ENCODE measurements at places on chromosomes 13 and 19.

GRCh38 chr13:110317093-110317492 lies 10.0 kb downstream of the COL4A2 start:
- DNase-seq: no peak

DNA sequence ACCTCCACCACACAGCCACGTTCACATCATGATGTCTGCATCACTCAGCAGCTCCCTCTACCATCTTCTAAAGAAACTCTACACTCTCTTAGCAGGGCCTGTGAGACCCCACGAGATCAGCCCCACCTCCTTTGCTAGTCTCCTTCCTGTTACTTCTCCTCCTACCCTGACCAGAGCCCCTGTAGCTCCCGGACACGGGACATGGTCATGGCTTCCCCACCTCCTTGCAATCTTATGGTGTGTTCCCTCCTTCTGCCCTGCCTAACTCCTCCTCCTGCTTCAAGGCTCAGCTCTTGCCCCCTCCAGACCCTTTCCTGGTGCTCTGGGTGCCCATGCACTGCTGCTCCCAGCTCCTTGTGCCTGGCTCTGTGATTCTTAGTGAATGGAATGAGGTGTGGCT lies 8.1 kb upstream of the MRPS31 start:
- DNase-seq: no peak

DNA sequence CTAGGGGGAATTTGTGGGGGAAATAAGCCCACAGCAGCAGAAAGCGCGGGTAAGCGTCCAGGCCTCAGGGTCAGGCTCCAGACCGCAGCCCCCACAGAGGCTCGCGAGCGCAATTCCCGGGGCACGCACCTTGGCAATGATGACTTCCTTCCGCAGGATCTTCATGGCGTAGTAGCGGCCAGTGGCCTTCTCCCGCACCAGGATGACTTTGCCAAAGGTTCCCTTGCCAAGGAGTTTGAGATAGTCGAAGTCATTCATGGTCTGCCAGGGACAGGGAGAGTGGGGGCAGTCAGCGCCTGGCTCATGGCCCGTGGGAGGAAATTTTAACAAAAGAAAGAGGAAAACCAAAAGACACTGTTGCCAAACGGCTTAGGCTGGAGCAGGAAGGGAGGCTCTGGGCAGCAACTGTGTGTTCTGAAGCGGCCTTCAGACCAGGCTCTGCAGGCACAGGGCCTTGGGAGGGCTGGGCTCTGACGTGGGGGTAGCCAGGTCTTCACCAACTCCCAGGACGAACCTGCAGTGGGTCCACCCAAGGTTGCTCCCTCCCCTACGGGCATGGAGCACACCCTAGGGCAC lies 15.4 kb upstream of the CCNP start:
- DNase-seq: no peak

DNA sequence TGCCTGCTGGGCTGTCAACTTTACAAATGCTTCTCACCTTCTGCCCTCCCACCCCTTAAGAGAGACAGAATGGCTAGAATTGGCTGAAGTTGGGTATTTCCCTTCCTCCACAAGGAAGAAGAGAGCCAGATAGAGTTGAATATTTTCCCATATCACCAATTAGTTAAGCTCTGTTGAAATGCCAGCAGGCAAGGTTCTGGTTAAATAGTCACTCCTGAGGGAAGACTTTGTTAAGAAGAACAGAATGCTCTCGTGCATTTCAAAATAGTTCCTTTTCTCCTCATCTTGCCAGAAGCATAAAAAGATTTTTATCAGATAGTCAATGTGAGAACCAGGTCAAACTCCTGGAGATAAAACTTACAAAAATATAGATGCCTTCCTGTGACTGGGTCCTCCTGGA lies 2857.0 kb upstream of the PCDH20 start:
- DNase-seq: no peak

DNA sequence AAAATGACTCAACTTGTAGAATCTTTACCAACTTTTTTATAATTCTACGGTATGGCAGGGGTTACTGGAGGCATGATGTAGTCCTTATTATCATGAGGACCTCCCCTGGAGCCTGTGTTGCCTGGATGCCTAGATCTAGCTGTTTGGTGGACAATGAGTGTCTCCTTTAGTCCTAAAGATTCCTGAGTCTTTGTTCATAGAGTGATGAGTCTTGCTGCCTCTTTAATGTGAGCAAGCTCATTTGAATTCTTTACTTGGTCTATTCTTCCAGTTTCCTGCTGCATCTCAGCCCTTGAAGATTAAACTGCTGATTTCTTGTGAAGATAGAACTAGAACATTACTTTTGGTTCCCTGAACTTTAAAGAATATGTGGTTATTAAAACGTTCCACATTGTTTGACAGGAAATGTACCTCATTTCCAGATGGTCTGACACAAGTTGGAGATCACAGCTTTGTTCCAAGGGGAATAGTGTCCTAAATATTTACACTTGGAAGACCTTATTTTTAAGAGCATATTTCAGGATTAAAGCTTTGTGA lies 51.9 kb downstream of the SLAIN1 start:
- DNase-seq: no peak

DNA sequence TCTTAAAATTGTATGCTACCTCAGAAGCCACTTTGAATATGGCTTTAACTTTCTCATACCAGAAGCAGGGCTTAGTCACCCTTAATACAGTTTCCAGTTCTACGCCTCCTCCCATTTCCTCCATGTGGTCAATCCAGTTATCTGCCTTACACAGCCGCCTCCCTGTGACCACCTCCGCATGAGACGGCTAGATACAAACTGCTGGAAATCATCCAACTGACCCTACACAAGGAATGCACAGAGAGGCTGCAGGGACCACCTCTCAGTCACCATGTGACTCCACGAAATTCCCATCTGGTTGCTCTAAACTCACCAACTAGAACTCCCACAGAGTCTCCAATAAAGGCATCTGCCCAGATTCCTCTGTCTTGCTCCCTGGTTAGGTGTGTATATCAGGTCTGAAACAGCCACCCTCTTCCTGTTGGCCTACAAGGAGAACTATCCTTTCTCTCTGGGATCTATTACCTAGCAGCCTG lies 6.8 kb downstream of the ZNF564 start:
- DNase-seq: no peak

GRCh38 chr19:54431255-54431838 lies 16.1 kb downstream of the TTYH1 start:
- DNase-seq: no peak

DNA sequence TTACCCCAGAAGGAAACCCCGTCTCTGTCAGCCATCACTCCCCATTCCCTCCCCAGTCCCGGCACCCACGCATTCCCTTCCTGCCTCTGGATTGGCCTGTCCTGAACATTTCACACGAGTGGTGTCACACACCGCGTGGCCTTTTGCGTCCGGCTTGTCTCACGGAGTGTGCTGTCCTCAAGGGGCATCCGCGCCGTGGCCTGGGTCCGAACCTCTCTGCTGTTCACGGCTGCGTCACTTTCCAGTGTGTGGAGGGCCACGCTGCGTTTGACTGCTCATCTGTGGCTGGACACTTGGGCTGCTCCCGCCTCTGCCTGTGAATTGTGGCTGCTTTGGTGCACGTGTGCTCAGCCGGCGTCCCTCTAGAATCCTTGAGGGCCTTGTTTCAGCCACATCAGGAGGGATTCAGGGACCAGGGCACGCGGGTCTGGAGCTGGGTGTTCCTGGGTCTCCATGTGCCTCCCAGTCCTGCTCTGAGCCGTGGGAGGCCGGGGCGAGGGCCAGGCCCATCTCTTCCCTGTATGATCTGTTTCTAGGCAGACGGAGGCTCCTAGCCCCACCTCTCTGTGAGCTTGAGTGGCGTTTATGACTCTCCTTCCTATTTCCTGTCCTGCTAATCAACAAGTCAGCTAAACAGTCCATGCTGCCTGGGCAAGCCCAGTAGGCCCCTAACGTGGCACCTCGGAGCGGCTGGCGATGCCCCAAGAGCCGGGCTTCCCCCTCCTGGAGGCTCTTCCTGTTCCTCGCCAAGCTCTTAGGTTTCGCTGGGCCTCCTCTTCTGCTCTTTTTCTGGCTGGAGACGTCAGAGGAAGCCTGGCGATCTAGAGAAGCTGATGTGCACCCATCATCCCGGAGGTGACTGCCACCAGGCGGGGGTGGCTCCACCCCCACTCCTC lies 8.1 kb downstream of the STK11 start:
- DNase-seq: no peak

DNA sequence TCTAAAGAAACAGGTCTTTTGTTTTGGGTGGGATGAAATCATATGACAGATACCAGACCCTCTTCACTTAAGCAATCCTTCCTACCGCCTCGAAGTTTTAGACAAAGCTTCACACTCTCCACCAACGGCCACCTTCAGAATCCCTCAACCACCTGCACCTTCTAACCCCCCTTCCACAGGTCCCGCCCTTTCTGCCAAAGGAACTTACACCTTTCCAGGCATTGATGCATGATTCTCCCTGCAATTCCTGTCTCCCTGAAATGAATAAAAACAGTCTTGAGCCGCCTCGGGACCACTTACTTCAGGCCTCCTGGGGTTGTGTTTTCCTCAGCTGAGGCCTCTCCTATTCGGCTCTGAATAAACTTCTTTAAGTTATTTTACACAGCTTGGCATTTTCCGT lies 859 bp downstream of the ZNF433 start:
- DNase-seq: no peak

GRCh38 chr19:50387176-50387867 lies 3.2 kb downstream of the POLD1 start:
- no peak for DNase-seq

DNA sequence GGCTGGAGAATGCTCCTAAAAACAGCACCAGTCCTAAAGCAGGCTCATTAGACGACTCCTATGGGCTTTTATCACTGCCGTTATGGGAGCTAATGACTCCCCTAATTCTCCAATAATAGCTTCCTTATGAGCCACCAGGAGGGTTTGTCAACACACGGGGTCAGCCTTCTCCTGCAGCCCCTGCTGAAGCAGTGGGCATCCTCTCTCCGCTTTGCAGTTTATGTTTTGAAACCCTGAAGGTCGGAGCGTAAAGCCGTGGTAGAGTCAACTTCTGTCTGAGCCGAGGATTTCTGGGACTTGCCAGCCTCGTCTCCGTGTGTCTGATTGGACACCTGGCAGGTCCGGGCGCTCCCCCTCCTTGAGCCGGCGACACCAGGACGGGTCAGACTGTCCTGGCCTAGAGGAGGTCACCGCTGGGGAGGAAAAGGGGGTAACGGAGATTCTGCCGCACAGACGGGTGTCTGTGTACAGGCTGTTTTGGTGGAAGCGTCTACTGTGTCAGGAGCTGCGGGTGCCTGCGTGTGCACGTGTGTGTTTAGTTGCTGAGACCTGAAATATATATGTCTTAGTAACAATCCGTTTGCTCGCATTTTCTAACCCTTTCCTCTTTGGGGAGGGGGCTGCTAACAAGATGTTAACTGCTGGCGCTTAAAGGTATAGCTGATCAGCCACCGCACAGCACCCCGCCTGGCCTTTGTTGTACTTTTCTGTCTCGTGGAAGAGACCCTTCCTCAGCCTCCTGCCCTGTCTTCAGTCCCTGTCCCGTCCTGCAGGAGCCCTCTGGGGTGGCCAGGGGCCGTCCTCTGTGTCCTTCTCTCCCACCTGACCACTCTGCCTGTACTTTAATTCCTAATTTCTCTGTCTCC lies 1.9 kb downstream of the KDM4B start:
- DNase-seq: no peak

DNA sequence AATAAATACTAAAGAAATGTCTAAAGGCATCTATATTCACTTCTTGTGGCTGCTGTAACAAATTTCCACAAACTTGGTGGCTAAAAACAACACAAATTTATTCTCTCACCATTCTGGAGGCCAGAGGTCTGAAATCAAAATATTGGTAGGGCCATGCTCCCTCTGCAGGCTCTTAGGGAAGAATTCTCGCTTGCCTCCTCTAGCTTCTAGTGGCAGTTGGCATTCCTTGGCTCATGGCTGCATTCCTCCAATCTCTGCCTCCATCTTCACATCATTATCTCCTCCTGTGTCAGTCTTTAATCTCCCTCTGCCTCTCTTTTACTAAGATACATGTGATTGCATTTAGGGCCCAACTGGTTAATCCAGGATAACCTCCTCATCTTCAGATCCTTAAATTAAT lies 54.1 kb upstream of the RFXAP start:
- no peak for DNase-seq

GRCh38 chr13:110980921-110981320 lies 66.1 kb upstream of the ANKRD10 start:
- no peak for DNase-seq

- DNase-seq: no peak
Observed at GRCh38 chr13:85650613-85651012, 148.6 kb downstream of the SLITRK6 start.

DNA sequence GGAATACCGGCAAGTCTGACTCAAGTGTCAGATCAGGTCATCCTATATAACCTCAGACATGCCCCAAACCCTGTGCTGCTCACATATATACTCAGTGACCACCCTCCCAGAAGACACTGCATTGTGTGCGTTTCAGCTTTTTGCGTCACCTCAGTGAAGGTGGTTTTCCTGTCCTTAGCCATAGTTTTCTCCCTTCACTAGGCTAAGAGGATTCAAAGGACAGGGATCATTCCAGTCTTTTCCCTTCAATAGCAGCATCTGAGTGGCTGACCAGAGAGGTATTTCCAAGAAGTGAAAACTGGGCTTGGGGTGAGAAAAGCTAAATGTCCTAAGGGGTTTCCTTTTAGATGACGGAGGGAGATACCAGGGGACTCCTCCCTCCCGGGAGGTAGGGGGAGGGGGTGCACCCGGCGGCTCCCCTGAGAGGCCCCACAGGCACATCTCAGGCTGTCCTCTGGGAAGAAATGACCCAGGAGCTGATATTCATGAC lies 12.7 kb upstream of the OR10H1 start:
- DNase-seq: no peak

DNA sequence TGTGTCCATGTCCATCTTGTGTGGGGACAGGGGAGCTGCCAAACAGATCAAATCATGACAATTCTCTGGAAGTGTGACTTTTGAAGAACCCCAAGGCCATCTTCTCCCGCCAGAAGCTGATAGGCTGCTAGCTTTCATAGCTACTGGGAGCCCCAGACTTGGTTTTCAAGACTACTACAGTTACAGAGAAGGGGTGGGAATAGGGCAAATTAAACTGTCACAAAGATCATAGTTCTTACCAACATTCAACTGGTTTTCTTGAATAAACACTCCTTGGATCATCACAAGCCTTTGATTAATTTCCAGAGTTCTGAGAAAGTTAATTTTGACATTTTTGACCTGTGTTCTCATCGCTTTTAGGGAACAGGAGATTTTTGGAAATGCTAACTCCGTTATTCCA lies 67.8 kb upstream of the FARP1 start:
- no peak for DNase-seq

DNA sequence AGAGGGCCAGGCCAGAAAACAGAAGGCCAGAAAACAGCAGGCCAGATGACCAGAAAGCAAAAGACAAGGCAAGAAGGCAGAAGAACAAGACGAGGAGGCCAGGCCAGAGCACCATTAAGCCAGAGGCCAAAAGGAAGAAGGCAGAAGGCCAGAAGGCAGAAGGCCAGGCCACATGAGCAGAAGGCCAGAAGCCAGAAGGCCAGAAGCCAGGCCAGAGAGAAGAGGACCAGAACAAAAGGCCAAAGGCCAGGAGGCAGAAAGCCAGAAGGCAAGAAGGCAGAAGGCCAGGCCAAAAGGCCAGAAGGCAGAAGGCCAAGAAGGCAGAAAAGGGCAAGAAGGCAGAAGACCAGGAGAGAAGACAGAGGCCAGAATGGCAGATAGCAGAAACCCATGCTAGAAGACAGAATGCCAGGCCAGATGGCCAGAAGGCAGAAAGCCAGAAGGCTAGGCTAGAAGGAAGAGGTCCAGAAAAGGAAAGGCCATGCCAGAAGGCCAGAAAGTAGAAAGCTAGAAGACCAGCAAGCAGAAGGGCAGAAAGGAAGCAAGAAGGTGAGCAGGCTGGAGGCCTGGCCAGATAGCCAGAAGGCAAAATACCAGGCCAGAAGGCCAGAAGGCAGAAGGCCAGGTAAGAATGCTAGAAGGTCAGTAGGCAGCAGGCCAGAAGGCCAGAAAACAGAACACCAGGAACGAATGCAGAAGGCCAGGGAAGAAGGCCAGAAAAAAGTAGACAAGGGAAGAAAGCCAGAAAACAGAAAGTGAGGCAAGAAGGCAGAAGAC lies 187.6 kb downstream of the TUBA3C start:
- DNase-seq: no peak
